ENCODE measurements at places on chromosomes 16 and 17. TPM values are rescaled to one million over a fixed set of nuclear protein-coding genes. Genes with fewer than 3 reads are reported as not detected.

GRCh38 chr17:40727447-40728231, 24.1 kb upstream of the KRT24 start:
- peak; percentile 47 for DNase-seq

The KRTAP2-3 gene
- not detected for total RNA-seq

DNA sequence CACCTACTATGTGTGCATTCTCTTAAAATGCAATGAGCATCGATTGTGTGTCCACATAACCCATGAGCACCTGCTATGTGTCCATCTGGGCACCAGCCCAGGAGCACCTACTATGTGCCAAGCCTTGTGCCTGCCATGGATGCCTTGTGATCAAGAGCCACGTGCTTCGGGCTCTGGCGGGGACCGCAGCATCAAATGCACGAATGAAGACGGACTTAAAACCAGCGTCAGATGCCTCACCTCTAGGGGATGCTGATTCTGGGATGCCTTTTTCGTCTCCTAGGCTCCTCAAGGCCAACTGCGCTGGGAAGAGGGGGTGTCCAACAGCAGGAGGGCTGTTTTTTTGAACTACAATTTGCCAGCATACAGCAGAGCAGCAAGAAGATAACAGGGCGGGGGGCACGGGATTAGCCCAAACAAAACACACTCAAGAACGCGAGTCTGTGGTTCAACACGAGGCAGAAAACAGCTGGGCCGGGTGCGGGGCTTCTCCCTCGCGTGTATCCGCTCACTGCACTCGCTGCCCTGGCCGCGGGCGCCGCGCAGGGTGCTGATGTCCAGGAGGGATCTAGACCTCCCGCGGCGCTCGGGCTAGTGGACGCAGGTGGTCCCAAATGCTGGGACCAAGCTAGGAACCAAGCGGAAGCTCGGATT, 1.2 kb upstream of the GLIS2 start:
- DNase-seq = peak; percentile 24

GRCh38 chr17:7840875-7841274, 6.9 kb downstream of the KDM6B start:
- DNase-seq = no peak

The OR1A1 gene
- total RNA-seq = not detected

- no peak for DNase-seq
Measured at GRCh38 chr17:7444682-7445618, at the start of gene CHRNB1. Gene CHRNB1, plus strand, starts transcription at chr17:7445061. Its CDS starts 67 bp downstream, at chr17:7445128.

DNA sequence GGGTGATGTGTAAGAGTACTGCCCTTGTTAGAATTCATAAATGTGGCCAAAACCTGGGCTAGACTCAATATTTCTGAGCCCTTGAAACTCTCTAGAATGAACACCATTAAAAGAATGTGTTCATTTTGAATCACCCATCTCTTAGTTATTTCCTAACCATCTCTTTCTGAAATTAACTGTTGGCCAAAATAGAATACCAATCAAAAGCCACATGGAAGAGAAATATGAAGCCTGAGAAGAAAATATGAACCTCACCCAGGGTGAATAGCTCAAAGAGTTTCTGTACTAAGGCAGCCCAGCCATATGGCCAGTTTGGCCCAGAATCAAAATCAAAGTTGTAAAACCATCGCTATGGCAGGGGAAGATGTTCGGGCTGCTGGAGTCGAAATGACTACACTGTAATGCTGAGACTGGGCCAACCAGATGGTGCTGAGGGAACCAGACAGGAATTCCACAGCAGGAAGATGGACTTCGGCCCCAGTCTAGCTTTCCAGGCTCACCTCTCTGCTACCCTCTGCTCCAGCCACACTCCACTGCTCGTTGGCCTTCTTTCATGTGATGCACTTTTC, 154.3 kb upstream of the ZFHX3 start:
- DNase-seq = no peak

The RGS9 gene
- 22.2 TPM for total RNA-seq

The C16orf92 gene
- not detected for total RNA-seq
